ENCODE measurements at places on chromosomes 1 and 21.

DNA sequence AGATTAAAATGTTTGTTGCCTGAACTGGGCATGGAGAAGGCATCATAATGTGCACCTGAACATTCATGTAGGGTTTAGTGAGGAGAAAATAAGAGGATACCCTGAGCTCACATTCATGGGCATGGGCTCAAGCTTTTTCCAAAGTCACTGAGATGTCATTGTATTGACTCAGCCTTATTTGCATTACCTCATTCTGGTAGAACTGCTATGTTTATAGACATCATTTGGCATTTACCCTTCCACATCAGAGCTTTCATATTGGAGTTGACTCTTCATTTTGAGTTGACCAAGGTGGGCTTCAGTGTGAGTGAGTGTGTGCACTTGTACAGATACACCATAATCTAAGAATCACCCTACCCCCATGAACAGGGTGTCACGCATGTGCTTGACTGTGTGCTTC is 143.2 kb downstream of the PBX1 start:
- DNase-seq, result no peak

GRCh38 chr1:202966006-202966898 is 805 bp downstream of the CYB5R1 start:
- no peak for DNase-seq

DNA sequence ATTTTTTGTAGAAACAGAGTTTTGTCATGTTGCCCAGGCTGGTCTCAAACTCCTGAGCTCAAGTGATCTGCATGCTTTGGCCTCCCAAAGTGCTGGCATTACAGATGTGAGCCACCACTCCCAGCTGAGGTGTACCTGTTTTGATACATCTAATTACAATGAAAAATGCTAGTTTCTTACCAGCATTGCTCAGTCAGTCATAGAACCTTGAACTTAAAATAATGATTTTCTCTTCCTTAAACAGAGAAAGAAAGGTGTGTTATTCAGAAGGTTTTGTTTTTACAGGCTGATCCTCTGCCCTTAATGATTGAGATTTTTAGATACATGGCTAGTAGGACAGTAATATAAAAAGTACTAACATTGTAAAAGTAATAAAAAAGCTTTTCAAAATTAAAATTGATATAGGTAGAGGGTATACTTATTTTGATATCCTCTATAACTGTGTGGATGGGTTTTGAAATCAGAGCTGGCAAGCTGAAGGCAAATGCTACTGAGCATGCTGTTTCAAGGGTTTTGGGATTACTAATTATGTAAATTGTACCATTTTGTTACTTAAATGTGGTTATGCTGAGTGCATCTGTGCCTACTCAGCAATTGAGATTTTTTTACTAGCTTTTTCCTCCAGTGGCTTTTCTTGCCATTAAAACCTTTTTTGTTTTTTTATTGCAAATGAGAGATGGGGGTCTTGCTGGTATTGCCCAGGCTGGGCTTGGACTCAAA is 16.1 kb downstream of the PRRC2C start:
- DNase-seq, result no peak

DNA sequence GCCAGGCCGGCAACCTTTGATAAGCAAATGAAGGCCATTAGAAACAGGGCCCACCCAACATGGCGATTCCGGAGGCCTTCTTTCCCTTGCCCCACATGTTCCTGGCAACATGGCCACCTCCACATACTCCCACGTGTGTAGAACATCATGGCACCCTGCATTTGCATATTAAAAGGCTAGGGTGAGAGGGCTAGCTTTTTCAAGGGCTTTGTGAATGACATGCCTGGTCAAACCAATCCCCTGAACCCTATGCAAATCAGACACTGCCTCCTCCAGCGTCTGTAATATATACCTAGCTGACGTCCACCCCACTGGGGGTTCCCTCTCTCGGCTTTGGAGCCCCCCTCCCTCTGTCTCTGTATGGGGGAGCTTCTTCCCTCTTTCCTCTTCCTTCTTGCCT is 1.6 kb downstream of the ADCY10 start:
- DNase-seq, result no peak

DNA sequence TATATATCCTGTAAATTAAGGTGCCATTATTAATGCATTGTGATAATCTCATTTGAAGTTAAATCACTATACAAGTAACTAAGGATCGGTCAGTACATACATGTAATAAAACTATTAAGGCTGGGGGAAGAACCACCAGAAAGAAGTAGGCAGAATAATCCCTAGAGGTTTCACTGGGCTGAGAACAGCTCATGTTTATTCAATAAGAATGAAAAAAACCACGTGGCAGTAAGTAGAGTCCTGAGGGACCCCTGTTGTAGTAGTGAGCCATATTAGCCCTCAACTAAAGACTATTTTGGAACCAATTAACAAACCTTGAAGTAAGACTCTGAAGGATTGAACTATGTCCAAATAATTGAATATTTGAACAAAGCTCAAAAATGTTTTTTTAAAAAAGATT is 46.9 kb upstream of the ADAM30 start:
- DNase-seq, result no peak

- DNase-seq, result peak; percentile 12
These were observed 30.5 kb downstream of the PIGK start for GRCh38 chr1:77188770-77189169.

DNA sequence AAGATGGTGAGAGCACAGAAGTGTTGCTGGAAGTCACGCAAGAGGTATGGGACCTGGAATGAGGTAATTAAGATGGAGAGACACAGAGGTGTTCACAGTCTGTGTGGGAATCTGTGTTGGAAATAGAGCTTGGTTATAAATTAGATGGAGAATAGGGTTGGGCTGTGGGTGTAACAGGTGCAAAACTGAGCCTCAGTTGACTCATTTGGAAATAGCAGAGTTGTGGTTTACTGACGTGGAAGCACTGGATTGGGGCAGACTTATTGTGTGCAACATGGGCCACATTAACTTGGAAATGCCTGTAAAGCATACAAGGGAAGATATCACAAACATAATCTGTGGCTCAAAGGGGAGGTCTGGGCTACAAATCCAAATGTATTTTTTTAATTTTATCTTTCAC is 13.0 kb downstream of the CAMSAP2 start:
- no peak for DNase-seq

DNA sequence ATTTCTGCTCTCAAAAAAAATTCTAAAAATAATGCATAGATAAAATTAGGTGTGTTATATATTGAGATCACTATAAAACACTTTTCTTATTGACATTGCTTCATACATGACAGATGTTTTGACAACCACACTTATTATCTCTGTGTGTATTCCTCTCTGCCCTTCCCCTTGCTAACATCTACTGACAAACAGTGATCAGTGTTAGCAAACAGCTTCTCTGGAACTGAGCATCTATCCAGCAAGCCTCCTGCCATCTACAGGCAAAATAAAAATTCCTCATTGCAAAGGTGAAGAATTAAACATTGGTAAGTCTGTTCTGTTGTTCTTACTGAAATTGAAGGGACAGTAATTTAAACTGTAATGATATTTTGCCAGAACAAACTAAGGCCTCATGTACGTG is 2153.9 kb downstream of the NCAM2 start:
- no peak for DNase-seq

- no peak for DNase-seq
These were observed 13.4 kb upstream of the RAB3B start for GRCh38 chr1:52003877-52004276.

- DNase-seq, result no peak
These were observed 69.1 kb upstream of the TEKT2 start for GRCh38 chr1:36014722-36015220.

DNA sequence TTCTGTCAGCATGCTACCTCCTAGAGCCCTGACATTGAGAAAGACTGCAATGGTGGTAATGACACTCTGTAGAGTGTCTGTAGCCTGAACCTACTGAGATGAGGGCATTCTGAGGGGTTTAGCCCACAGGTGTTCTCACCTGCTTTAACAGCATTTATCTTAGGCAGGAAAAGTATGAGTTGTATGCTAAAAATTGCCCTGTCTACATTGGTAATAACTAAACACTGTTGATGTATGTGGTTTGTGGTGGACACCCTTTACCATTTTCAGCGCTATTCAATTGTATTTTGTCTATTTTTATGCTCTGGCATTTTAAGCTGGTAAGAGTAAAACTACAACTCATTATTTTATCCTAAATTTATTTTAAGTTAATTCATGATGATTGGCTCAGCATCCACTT is 10.0 kb downstream of the PYHIN1 start:
- DNase-seq, result no peak

DNA sequence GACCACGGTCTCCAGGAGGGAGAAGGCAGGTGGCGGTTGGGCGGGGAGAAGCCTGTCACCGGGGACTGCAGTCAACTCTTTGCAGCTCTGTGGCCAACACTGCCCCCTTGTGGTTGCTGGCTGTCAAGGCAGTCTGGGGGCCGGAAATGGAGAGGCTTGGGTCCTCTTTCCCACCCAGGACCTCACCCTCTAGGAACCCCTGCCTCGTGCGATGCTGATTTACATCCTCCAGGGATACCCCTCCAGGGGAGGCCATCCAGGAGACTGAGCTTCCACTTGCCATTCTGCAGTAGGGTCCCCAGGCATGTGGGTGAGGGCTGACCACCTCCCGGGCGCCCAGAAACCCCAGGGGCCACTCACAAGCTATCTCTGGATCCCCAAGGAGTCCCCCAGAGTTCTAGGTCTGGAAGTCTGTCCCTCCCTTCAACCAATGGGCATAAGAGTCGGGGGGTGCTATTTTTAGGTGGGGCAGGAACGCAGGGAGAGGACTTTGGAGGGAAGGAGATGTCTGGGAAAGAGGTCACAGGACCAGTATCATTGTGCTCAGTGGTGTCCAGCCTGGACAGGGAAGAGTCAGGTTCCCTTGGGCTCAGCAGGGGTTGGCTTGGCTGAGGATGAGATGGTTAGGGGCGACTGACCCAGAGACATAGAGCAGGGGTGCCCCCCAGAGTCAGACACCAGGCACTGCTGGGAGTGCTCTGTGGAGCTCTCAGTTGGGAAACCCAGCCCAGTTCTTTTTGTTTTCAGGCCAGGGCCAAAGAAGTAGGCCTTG is 7.1 kb upstream of the GPR61 start:
- DNase-seq, result peak; percentile 85

DNA sequence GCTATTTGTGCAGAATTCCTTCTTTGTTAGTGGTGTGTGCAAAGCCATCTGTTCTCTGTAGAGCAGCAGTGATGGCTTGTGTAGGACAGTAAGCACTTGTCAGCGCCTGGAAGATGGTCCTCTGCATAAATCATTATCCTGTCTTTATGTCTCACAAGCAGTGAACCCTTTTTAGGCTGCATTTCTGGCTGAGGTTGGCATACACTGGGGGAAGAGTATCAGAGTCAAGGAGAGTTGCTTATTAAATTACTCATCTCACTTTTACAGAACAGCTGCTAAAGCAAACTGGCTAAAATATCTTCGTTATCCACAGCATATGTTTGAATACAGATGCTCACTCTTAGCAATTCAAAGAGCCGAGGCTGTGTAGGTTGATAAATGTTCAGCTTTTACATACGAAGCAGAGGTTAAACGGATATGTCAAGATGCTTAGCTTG is 54.6 kb upstream of the NCAM2 start:
- no peak for DNase-seq

DNA sequence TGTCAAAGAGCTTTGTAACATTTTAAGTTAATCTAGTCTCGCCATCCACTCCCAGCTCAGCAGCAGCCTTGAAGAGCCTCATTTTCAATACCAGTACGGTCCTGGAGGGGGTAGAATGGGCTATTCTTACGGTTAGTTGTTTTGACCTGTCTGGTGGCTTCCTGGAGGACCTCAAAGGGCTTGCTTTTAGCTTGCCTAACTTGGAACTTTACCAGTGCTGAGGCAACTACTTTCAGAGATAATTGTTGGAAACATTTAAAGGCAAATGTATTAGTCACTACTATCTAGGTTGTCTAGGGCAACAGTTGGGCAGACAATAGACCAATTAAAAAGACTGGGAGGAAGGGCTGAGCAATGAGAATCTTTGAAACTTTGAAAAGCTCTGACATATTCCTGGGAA is 56.0 kb downstream of the TTLL7 start:
- DNase-seq, result no peak

- DNase-seq, result no peak
These were observed 10.1 kb upstream of the TFF1 start for GRCh38 chr21:42376338-42376982.

- no peak for DNase-seq
These were observed 452.7 kb downstream of the NUF2 start for GRCh38 chr1:163774401-163774945.

- DNase-seq, result no peak
These were observed 231.5 kb upstream of the SNX7 start for GRCh38 chr1:98429965-98430443.

- DNase-seq, result peak; percentile 43
These were observed 103.8 kb downstream of the BRINP3 start for GRCh38 chr1:190373705-190374336.

GRCh38 chr1:203038217-203038741 is 12.0 kb downstream of the PPFIA4 start:
- peak; percentile 15 for DNase-seq

DNA sequence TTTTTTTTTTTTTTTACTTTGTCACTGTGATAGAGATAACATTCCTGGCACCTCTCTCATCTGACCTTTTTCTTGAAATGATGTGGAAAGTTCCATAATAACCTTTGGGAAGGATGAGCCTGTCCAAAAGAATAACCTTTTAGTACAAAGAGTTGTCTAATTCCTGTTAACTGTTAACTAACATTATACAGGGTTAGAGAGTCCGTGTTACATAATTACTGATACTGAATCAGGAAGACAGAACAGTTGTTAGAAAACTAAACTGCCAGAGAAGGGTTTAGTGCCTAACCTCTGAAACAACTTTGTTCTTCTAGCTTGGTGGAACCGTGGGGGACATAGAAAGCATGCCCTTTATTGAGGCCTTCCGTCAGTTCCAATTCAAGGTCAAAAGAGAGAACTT is 8.8 kb downstream of the CTPS1 start:
- no peak for DNase-seq

DNA sequence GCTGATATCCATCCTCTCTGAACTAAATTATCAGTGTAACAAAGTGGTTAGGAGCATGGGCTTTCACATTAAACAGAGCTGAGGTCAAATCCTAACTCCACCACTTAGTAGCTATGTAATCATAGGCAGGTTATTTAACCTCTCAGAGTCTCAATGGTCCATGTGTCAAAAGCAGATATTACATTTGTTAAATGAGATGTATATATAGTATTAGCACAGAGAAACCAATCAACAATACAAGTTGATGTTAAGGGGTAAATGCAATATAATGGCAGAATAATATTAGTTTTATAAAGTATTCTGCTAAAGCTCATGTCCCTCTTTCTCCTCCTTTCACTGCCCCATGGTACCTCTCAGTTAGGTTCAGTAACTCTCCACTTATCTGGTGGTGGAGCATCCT is 27.2 kb downstream of the DBT start:
- DNase-seq, result no peak

DNA sequence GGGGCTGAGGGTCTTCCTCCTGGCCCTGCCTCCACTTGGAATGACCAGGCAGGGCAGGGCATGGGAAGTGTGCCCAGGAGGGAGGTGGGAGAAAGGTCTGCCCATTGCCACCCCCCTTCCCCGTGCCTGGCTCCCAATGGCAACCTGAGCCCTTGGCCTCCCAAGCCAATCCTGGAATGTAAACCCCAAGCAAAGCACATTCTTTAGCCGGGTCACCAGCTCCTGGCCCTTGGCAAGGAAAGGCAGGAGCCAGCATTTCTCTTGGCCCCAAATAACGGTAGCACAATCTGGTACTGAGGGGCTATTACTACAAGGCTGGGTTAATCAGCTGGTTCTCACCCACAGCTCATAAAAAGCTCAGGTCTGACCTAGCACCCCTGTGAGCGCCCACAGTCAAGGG is 6.9 kb upstream of the NUAK2 start:
- no peak for DNase-seq

GRCh38 chr1:200240656-200241055 is 169.2 kb downstream of the ZNF281 start:
- DNase-seq, result no peak

GRCh38 chr21:31022306-31022705 is 16.0 kb downstream of the KRTAP19-8 start:
- DNase-seq, result no peak

All from OCI-LY7 (cell line).